ENCODE measurements at places on chromosomes 16 and 17.

DNA sequence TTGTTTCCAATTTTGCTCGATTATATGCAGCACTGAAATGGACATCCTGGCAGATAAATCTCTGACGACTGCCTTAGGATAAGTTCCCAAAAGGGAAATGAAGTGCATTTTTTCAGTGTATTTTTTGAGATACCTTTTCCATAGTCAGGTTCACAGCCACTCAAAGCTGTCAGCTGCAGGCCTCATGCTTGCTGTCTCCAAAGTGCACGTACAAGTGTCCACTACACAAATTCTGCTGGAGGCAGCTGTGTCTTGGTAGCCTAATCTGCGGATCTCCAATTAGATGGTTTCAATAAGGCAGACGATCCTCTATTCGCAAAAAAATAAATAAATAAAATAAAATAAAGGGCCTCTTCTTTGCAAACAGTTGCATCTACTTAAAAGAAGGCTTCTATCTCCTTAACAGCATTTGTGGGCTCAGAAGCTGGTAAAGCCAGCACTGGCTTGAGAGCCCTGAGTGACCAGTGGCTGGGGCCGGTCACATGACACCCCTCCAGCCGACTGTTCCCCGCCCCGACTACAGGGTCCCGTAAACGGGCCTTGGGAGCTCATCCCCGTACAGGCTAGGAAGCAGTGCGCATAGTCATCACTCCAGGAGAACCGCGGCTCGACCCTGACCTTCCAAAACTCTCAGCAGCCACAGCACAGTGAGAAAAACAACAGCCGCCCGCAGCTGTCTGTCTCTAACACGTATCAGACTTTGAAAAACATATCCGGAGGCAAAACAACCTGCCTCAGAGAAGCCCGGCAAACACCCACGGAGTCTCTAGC is 18.8 kb downstream of the RPH3AL start:
- DNase-seq: no peak

- DNase-seq: no peak
Observed at GRCh38 chr17:68584581-68585303, 16.4 kb downstream of the FAM20A start.

DNA sequence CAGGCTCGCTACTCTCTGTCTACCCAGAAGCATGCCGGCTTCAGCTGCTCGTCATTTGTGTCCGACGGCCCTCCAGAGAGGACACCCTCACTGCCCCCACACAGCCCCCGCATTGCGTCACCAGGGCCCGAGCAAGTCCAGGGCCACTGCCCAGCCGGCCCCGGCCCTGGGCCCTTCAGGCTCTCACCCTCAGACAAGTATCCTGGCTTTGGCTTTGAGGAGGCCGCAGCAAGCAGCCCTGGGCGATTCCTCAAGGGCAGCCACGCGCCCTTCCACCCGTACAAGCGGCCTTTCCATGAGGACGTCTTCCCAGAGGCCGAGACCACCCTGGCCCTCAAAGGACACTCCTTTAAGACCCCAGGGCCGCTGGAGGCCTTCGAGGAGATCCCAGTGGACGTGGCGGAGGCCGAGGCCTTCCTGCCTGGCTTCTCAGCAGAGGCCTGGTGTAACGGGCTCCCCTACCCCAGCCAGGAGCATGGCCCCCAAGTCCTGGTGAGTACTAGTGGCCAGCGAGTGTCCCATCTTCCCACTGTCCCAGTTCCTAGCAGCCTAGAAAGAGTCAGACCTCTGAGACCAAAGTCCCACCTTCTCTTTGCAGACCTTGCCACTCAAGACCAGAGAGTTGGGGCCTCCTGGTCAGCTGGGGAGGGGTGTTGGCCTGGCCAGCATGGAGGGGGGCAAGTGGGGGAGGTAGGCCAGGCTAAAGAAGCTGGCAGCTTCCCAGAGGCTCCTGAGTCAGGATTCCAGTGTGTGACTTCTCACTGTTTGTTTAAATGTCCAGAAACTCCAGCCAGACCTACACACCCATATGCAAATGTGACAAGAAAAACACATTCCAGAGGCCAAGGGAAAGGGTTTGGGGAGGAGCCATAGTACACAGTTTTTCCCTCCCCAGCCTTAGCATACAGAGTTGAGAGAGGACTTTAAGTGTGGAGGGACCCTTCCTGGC is 18.6 kb downstream of the FOXN1 start:
- no peak for DNase-seq

- peak; percentile 63 for DNase-seq
Observed at GRCh38 chr16:85651629-85652430, 36.9 kb downstream of the GINS2 start.

- DNase-seq: peak; percentile 73
Observed at GRCh38 chr17:58679263-58680037, 12.4 kb downstream of the TEX14 start.
